ENCODE measurements at places on chromosomes 2 and 18.

DNA sequence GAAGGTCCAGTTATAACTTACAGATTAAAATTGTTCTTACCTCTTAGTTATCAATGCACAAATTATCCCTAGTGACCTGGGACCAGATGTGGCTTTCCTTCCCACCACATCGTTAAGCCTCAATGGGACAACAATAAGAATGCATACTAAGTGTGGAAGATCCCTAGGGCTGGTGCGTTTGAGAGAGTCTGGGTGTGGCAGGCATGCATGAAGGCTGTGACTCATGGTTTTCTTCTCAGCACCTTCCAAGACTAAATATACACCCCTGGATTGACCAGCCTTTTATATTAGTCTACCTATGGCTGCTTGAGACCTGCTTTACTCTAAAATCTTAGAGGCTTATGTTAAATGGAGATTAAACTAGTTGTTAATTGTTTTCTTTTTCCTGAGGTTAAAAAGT, 261.7 kb upstream of the SLC14A2 start:
- DNase-seq, result no peak

DNA sequence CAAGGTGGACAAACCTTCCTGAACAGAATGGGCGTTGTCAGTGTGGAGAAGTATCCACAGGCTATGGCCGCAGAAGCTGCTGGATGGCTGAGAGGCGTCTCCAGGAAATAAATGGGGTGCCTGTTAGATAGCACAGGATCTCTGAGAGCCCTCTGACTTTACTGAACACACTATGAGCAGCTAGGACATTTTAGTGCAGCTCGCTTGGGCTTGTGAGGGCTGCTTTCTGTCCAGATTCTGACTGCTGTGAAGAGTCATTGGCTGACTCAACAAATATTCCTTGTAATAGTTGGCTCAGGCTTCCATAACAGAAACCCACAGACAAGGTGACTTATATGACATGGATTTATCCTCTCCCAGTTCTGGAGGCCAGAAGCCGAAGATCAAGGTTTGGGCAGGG, 100.2 kb upstream of the SNTG2 start:
- DNase-seq, result no peak

- DNase-seq, result no peak
These were observed 306.6 kb downstream of the PTH2R start for GRCh38 chr2:208713066-208713745.

- DNase-seq, result no peak
These were observed 3031.0 kb upstream of the TEKT4 start for GRCh38 chr2:91839904-91840868.

DNA sequence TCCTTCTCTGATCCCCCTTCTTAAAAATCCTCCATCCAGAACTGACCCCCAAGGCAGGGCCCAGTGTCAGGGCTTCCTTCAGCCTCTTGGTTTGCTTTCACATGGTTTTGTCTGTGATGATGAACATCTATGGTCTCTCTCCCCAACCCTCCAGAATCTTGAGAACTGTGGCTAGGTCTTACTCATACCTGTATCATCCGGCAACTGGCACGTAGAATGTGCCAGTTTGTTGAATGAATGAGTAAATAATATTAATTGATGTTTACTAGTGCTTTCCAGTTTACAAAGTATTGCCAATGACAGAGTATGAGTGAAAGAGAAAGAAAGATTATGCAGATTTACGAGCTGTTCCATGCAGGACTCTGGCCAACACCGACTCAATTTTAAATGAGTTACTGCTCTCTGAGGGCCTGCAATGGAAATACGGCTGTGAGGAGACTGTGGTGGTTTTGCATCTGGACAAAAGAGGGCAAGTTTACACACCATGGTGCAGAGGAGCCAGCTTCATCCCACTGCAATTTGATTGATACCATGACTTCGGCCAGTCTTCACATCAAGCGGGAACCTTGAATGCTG, 29.9 kb upstream of the TRIB2 start:
- no peak for DNase-seq

- DNase-seq, result no peak
These were observed 1337.9 kb upstream of the CHAC2 start for GRCh38 chr2:52429740-52430139.

DNA sequence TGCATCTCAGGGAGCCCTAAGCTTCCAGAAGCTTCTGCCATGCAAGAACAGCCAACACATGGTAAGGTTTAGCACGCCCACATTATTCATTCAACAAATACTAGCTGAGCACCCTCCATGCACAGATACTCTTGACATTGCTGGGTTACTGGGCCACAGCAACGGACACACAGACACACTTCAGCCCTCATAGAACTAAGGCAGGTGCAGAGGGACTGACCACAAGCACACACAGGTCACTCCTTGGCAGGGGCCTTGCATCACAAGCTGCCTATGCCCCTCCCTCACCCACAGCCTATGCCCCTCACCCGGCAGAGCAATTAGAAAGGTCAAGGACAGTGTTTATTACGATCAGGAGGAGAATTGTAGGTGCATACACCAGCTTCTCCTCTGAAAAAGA, 15.8 kb downstream of the SLC14A2 start:
- no peak for DNase-seq

DNA sequence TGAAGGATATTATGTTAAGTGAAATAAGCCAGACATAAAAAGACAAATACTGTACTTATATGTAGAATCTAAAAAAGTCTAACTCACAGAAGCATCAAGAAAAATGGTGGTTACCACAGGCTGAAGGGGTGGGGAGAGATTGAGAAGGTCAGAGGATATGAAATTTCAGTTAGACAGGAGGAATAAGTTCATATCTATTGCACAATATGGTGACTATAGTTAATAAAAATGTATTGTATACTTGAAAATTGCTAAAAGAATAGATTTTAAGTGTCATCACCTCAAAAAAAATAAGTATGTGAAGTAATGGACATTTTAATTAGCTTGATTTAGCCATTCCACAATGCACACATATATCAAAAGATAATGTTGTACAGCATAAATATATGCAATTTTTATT, 19.8 kb downstream of the ACMSD start:
- no peak for DNase-seq

GRCh38 chr2:134181219-134181618, 72.7 kb upstream of the MGAT5 start:
- no peak for DNase-seq

- DNase-seq, result no peak
These were observed 132.9 kb upstream of the RND3 start for GRCh38 chr2:150620416-150620815.

DNA sequence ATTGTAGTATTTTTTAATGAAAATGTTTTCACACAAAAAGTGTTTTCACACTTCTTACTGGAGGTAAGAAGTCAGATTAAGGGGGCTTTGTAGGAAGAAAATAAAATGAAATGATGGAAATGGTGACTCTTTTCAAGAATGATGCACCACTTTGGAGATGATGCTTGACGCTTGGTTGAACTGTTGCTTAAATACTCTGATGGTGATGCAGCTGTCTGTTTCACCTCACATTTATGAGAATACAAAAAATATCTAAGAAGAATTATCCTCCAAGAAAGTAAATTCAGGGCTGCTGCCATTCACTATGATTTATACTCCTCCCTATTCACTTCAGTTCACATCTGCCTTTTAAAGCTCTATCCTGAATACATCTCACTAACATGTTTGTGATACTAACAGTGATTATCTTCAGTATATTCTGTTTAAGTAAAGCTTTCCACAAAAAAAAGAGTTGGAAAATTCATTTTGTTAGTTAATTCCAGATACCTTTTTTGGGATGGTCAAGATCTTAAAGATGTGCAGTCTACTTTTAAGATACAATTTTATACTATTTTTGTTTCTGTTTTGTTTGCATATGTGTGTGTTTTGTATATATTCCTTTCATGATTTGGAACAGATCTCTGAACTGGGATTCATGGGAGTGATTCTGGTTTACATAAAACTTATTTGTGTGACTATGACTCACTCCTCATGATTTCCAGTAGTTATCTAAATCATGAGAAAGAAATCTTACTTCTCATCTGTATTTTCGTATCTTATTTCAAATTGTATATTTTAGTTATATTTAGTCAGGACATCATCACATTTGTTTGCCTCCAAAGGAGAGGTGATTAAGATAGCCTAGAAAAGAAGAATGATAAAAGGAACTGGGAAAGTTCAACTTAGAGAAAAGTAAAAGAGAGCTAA, 53.1 kb downstream of the SLC39A10 start:
- no peak for DNase-seq

DNA sequence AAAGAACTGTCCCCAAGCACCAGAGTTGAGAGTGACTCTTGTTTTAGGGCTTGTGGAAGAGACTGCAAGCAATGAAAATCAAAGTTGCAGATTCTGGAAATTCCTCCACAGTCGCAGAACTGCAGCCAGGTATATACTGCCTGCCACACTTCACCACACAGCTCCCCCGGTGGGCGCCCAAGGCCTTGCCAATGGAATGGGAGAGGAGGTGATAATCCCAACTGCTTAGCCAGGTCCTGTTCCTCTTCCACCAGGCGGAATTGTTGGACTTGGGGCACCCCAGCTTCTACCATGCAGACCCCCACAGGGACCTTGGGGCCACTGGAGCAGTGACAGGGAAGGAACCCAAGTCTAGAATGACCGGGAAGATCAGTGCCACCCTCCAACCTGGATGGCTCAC, 4.8 kb upstream of the PDIA6 start:
- no peak for DNase-seq

GRCh38 chr2:114113518-114113917, 223.6 kb downstream of the ACTR3 start:
- no peak for DNase-seq

DNA sequence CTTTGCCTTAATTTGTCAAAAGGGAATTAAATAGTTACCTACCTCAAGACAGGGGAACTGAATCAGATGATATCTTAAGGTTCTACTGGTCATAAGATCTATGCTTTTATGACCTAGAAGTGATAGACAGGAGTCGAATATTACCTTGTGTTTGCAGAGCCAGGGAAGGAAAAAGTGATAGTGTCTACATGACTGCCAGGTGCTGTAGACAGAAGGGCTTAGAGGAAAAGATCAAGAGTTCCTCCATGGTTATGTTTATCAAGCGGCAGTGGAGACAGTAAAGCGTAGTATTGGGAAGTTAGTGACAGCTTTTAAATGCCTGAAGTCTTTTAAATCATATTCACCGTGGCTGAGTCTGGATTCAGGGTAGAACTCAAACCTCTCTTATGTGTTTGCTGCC, 11.9 kb downstream of the CRIM1 start:
- no peak for DNase-seq

DNA sequence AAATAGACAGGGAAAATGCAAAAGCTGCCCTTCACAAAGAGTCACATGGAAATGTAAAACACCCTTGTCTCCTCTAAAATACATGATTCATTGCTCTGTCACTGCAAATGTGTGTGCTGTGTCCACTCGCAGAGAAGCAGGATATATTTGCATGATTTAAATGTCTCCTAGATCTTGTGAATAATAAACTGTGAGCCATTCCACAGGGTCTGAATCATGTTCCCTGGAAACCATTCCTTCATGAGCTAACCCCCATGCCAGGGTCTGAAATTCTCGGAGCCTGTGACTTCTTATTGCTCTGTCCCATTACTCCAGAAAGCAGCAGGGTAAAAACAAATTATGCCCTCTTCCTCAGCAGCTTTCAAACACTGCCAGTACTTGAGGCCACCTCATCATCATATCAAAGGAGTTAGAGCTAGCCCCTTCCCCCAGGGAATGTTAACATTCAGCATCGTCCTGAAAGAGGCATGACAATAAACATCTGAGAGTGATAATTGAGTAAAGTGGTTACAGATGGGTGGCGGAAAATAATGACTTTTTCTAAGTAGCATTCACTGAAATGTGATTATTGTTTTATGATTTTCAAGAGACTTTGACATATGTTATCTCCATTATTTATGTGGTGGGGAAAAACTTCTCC, 11.7 kb upstream of the CNGA3 start:
- DNase-seq, result no peak

- DNase-seq, result no peak
These were observed 120.7 kb downstream of the FEZ2 start for GRCh38 chr2:36477315-36477714.

DNA sequence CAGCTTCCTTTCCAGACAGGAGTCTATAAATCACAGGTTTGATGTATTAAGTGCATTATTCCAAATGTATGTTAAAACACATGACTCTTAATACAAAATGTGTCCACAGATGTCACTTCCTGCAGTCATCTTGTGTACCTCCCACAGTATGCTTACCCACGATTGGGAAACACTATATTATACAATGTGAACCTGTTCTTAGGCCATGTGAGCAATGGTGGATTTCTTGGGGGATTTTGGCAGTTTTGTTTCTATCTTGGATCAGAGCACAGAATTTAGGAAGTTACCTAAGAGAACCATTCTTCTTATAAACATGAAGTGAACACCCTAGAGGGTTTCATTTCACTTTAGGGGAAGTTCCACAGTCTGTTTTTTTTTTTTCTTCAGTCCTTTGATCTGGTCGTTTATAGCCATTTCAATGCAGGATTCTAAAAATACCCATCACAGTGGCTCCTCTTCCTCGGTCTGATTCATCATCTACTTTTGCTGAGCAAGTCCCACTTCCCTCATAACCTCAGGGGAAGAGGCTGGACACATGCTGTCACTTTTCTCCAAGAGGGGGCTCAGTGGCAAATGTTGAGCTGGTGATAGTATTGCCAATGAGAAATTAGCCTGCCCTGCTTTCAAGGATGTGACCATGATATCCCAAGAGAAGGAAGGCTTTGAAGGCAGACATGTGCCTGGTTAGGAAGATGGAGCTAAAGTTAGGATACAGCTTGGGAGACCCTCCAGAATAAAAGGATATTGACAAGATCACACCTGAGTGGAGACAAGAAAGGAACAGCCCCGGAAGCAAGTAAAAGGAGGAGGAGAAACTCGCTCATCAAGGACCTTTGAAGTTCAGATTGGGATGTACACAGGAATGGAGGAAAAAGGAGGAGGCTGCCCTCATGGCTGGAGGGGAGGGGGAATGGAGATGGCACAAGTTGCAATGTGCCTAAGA, 22.6 kb downstream of the PLEK start:
- DNase-seq, result no peak

DNA sequence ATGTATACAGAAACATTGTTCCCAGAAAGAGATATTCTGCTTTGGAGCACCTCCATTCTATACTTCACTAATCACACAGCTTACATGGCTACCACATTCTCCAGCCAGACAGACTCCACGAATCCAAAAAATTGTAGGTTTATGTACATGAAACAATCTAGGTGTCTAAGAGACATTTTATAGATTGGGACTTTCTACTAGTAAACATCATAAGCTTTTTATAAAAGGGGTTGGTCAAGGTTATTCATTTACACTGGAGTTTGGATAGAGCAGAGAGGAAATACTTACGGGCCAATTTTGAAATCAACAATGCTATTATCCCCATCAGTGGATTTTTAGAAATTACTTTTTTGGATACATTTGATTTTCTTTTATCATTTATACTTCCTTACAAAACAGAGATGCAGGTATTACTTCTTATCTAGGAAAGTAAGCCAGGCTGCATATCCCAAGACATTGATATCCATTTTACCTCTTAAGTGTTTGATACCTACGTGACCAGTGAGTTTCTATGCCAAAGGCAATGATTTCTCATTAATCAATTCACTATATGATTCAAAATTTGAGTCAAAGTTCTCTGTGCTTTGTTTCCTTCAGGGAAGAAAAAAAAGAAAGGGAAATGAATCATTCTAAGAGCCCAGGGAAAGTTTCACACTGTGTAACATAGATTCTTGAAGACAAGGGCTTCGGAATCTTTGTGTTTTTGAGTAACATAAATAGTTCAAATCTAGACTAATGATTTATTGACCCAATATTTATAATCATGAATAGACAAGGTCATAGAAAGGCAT, 140.5 kb downstream of the PTH2R start:
- no peak for DNase-seq

GRCh38 chr2:26537826-26538475, 60.0 kb upstream of the OTOF start:
- DNase-seq, result no peak

Measured in NCI-H446 (cell line).